Central memory CD8-positive, alpha-beta T cell (primary cell): ENCODE measurements at places on chromosomes 16 and 17.

DNA sequence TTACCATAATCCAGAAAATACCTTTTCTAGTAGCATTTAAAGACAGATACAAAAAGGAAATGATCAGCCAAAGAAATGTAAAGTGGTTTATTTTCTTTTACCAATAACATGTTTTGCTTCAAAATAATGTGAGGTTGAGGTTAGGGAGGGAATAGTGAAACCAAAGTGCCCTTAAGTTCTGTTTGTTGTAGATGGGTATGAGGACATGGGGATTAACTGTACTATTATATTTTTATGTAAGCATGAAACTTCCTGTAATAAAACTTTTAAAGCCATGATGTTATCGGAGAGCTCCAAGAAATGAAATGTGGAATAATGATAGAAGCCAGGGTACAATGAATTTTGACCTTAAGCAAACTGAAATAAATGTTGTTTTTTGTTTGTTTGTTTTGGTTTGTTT lies 9.9 kb downstream of the C16orf46 start:
- H3K27me3 ChIP-seq = peaks cover 18% of the 10 kb centered on the region
- H3K4me1 ChIP-seq = no peaks in the 10 kb centered on the region
- no peak overlapping the region for H3K4me3 ChIP-seq
- no peak overlapping the region for H3K27ac ChIP-seq
- DNase-seq = no peak

- peaks cover 2% of the 10 kb centered on the region for H3K36me3 ChIP-seq
- no peaks in the 10 kb centered on the region for H3K4me1 ChIP-seq
- no peak within 1 kb of the TSS for H3K27ac ChIP-seq
- H3K27me3 ChIP-seq = peaks cover 46% of the 10 kb centered on the region
Observed at GRCh38 chr17:44758414-44759085, at the start of gene ADAM11. Gene ADAM11, plus strand, starts transcription at chr17:44758988. Its CDS starts 212 bp downstream, at chr17:44759200.

- H3K4me1 ChIP-seq = peaks cover 5% of the 10 kb centered on the region
- peaks cover 71% of the 10 kb centered on the region for H3K36me3 ChIP-seq
Observed at GRCh38 chr17:41986634-41987033, 20.0 kb downstream of the CNP start.

GRCh38 chr16:77171745-77172635 lies 19.0 kb upstream of the MON1B start:
- no peak for DNase-seq
- H3K36me3 ChIP-seq = no peaks in the 10 kb centered on the region
- H3K27ac ChIP-seq = no peak overlapping the region
- H3K4me1 ChIP-seq = no peaks in the 10 kb centered on the region
- H3K4me3 ChIP-seq = no peak overlapping the region

DNA sequence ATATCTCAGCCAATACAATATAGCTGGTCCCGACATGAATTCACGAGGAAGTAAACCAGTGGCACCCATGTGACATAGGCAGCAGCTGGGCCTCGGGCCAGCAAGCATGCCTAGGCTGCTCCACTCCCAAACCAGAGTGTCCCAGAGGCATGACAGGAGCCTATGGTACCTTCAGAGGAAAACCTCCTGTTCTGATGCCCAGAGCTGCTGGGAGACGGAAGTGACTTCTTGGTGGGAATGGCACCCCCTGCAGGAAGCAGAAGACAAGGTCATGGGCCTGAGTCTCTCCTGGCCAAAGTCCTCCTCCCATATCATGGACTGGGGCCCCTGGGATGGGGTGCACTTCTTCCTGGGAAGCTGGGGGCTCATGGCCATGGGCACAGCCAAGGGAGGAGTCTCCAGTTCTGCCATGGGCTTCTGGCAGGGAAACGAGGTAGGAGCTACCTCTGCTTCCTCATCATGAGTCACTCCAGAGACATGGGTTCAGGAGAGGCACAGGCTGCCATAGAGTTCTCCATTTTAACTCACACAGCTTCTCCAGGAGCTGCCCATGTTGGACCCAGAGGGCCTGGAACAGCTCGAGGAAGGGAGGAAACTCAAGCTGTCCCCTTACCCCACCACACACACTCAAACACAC lies 13.4 kb downstream of the FBF1 start:
- no peak for DNase-seq
- H3K4me1 ChIP-seq = no peaks in the 10 kb centered on the region
- H3K36me3 ChIP-seq = no peaks in the 10 kb centered on the region
- H3K4me3 ChIP-seq = no peak overlapping the region
- no peak overlapping the region for H3K27ac ChIP-seq

DNA sequence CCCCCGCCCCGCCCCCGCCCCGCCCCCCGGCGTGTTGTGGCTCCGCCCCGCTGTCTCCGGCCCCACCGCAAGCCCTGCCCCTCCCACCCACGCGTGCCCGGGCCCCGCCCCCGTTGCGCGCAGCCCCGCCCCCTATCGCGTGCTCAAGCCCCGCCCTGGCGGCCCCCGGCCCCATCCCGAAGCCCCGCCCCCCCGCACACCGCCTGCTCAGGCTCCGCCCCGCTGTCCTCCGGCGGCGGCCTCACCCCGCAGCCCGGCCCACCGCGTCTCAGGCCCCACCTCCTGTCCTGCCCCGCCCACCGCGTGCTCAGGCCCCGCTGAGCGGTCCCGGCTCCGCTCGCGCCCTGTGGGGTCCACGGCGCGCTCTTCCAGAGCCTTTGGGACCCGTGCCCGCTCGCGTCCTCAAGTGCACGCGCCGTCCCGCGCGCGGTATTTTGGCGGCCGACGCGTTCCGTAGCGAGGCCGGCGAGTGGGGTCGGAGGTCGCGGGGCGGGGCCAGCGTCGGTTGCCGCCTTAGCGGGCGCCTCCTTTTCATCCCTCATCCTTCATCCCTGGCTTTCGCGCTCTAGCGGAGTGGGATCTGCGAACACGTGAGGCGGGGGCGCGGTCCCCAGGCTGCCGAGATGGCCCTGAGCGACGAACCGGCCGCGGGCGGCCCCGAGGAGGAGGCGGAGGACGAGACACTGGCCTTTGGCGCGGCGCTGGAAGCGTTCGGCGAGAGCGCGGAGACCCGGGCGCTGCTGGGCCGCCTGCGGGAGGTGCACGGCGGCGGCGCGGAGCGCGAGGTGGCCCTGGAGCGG lies at the start of gene TBCD:
Gene TBCD (plus strand): TSS at position 495 of the 800 bp plus-strand sequence. CDS start 129 bp downstream, at position 624.
- H3K27ac ChIP-seq = no peak within 1 kb of the TSS
- peaks cover 7% of the 10 kb centered on the region for H3K36me3 ChIP-seq
- H3K4me3 ChIP-seq = peak within 1 kb of the TSS; percentile 78
- peak; percentile 69 for DNase-seq

DNA sequence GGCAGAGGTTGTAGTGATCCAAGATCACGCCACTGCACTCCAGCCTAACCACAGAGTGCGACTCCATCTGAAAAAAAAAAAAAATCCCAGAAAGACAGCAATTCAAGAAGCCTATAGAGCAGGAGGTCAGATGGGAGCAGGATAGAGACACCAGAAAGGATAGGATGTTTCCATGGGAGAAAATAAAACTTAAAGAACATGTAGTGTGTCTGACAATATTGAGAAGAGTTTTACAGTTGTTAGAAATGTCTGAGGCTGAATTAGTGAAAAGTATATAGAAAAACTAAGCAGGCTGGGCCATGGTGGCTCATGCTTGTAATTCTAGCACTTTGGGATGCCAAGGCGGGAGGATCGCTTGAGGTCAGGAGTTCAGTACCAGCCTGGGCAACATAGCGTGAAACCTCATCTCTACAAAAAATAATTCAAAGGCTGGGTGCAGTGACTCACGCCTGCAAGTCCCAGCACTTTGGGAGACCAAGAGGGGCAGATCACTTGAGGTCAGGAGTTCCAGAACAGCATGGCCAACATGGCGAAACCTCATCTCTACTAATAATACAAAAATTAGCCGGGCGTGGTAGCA lies 15.3 kb upstream of the TRIM37 start:
- peaks cover 17% of the 10 kb centered on the region for H3K36me3 ChIP-seq
- peaks cover 4% of the 10 kb centered on the region for H3K4me1 ChIP-seq
- no peaks in the 10 kb centered on the region for H3K27me3 ChIP-seq
- no peak overlapping the region for H3K4me3 ChIP-seq
- DNase-seq = no peak

GRCh38 chr16:59697236-59697635 lies 963.1 kb upstream of the GOT2 start:
- no peaks in the 10 kb centered on the region for H3K27me3 ChIP-seq
- H3K4me3 ChIP-seq = no peak overlapping the region
- no peaks in the 10 kb centered on the region for H3K36me3 ChIP-seq
- H3K27ac ChIP-seq = no peak overlapping the region
- no peaks in the 10 kb centered on the region for H3K4me1 ChIP-seq

DNA sequence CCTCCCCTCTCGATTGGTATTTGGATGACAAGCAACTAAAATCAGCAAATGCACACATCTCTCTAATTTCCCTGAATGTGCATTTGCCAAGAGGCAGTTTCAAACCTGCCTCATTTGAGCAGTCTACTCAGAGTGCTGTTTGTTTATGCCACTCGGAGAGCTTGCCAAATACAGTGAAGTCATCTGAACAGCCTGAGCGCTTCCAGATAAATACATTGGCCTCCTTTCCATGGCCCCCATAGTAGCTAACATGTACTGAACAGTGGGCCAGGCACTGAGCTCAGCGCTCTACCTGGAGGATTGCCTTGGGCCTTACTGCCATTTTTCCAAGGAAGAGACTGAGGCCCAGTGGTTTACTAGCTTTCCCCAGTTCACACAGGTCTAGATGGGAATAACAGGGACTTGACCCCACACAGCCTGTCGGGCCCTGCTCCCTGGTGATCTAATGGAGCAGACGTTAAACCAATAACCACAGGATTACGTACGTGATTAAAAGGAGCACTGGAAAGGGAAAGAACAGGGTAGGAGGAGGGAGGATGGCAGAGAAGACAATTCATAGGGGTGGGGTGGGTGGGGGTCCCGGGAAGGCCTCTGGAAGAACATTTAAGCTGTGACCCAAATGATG lies 18.7 kb upstream of the ANKRD40CL start:
- H3K36me3 ChIP-seq = no peaks in the 10 kb centered on the region
- H3K4me3 ChIP-seq = no peak overlapping the region

DNA sequence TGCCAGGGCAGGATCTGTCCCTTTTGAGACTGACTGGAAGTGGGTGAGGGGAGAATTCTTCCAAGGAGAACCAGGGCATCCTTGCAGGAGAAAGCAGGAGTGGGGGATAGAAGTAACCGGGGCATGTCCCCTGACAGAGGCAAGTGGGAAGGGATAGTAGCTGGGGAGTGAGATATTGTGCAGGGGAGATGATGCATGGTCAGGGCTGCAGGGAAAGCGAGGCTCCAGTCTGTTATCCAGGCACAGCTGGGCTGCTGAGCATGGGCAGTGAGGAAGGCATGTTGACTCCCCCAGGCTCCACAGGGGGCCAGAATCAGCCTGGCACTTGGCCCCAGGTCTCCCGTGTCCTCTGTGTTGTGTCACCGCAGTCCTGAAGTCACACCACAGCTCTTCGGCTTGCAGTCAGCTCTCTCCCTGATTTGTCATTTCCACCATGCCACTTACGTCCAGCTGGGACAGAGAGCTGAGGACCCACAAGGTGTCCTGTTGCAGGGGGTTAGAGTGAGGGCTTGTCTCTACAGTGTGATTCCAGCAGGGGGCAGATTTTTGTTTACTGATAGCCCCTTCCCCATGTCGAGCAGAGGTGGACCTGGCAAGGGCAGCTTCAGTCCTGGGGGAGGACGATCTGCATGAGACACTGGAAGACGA lies 40.9 kb downstream of the B9D1 start:
- no peaks in the 10 kb centered on the region for H3K4me1 ChIP-seq

DNA sequence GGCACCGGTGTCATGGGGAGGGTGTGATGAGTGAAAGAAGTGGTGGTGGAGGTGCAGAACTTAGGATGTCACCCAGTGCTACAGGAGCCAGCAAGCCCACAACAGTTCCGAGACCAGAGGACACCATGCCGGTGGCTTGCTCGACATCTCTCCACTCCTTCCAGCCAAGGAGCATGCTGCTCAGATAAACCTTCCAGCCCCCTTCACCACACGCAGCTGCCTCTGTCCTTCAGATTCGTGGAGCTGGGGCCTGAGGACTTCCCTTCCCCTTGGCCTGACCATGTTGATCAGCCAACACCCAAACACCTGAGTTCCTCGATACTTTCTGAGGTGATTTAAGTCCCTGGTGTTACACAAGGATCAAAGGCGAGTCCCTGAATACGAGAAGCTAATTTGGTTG lies 188.8 kb upstream of the FOXF1 start:
- H3K27ac ChIP-seq = no peak overlapping the region
- DNase-seq = no peak
- no peak overlapping the region for H3K4me3 ChIP-seq
- H3K36me3 ChIP-seq = peaks cover 1% of the 10 kb centered on the region
- peaks cover 12% of the 10 kb centered on the region for H3K27me3 ChIP-seq

DNA sequence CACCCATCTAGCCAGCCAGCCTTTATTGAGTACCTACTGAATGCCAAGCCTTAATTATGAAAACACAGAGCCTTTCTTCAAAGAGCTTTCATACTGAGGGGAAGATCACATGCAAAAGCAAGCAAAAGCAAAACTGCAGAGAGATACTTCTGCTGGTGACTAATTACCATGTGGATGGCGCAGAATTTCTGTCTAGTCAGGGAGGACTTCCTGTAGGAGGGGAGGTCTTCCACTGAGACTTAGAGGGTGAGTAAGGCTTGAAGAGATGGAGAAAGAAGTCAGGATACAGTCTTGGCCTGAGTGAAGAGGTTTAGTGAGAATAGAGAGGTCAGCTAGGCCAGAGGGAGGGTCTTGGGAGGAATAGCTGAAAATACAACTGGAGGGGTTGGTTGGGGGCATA lies 53.9 kb upstream of the CCL2 start:
- peaks cover 66% of the 10 kb centered on the region for H3K27me3 ChIP-seq
- H3K36me3 ChIP-seq = no peaks in the 10 kb centered on the region
- H3K4me1 ChIP-seq = peaks cover 6% of the 10 kb centered on the region
- H3K4me3 ChIP-seq = no peak overlapping the region
- H3K27ac ChIP-seq = no peak overlapping the region

DNA sequence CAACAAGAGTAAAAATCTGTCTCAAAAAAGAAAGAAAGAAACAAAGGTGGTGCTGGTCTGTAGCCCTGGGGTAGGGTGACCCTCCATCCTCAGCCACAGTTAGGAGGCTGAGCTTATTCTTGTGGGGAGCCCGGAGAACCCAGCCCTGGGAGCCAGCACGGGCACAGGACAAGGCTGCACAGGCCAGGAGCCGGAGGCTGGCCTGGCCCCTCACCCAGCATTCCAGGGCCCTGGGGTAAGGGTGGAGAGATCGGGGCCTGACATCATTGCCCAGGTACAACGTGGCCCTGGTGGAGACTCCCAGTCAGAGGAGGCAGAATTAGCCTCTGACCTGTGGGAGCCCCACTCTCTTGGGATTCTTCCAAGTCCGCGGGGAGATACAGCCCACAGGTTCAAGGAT lies 10.3 kb upstream of the KRT17 start:
- DNase-seq = no peak
- H3K36me3 ChIP-seq = peaks cover 3% of the 10 kb centered on the region
